ENCODE measurements at places on chromosomes 6 and 20.

DNA sequence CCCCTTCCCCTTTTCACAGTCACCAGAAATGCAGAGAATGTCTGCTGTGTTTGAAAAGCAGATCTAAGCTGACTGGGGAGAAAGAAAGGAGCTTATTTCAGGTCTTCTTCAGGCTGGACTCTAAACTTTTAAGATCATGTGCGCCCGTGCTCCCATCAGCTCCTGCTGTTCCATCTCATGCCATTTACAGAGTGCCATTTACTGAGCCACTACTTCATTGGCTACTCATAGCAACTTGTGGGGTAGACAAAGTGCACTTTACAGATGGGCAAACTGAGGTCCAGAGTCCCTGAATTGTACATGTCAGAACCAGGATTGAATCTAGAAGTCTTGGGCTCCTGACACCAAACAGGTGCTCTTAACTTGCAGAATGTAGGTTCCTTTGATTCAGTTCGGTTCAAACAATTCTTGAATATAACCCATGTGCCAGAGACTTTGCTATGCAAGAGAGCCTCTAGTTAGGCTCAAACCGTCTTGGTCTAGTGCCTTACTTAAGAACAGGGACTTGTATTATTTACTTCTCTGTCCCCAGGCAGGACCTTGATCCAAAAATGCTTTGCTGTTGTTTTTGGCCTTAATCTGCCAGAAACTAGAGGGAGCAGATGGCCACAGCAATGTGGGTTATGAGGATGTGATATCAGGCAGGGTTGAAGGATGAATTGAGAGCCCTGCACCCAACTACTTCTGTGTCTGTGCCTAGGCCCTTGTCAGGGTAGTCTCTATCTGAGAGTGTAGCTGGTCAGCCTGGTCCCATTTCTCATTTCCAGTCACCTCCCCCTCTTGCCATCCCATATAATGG, 56.4 kb downstream of the RALY start:
- no peak for DNase-seq

- no peak for DNase-seq
These were observed 9.2 kb upstream of the GUCA1A start for GRCh38 chr6:42163981-42164380.

DNA sequence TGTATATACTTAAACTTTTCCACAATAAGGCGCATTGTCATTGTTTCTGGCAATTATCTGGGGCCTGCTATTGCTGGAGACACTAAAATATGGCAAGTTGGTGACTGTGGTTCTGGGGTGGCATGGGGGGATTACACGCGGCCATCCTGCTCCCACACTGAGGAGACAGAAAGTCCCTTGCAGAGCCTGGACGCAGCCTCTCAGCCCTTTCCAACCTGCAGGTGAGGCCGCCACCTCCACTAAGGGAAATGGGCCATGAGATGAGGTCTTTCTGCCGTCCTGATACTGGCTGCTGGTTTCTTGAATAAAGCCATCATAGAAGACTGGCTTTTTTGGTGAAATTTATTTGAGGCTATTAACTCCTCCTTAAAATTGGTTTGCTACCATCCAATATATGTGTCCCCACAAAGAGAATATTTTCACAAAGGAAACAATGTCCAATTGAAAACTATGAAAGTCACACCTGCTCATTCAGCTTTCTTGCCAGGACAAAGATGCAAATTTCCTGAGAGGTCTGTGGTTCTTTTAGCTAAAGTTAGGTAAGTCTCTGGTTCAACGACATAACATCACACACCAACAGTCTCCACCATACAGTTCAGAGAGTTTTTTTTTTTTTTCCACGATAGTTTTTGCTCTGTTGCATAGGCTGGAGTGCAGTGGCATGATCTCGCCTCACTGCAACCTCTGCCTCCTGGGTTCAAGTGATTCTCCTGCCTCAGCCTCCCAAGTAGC, 13.0 kb downstream of the TXNDC5 start:
- no peak for DNase-seq

- peak; percentile 35 for DNase-seq
These were observed 5.1 kb downstream of the RING1 start for GRCh38 chr6:33213166-33213988.

DNA sequence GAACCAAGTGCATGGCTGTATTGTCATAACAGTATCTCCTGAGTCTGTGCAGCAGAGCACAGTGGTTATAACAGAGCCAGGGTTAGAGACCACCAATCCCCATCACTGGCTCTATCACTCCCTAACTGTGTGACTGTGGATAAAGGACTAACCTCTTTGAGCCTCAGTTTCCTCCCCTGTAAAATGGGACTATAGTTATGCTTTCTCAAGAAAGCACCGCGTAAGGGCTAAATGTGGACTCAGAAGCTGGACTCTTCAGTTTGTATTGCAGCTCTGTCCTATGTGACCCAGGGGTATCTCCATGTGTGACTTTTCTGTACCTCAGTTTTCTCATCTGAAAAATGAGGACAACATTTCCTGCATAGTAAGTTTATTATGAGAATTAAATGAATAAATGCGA, 59.9 kb downstream of the TRAM2 start:
- DNase-seq, result no peak

- DNase-seq, result no peak
These were observed 44.5 kb downstream of the RAB44 start for GRCh38 chr6:36742146-36742545.

DNA sequence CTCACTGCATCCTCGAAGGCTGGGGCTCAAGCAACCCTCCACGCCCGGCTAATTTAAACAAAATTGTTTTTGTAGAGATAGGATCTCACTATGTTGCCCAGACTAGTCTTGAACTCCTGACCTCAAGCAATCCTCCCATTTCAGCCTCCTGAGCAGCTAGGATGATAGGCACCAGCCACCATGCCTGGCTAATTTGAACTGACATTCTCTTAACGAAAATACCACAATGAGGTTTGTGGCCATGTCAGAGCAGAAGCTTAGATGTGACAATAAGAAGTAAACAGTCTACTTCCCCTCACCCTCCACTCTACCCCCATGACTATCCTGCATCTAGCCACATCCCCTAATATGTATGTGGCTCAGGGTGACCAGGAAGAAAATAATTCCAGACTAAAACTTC, 74.8 kb upstream of the PLCB4 start:
- DNase-seq, result no peak

- DNase-seq, result no peak
These were observed 122.1 kb upstream of the MLN start for GRCh38 chr6:33925936-33926335.

DNA sequence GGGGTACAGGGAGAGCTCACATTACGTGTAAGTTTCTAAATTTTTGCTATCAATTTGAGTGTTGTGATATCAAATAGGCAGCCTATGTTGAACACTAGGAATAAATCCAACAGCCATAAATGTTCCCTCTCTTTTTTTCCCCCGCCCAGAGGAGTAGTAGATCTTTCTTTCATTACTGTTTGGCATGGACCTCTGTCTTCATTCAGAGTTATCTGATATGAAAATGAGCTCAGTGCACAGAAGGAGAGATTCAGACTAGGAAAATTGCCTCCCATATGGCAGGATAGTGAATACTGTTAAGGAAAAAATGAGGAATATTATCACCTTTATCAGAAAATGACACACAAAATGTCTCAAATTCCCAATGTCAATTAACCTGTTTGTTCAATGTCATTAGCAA, 110.0 kb upstream of the EYS start:
- DNase-seq, result no peak
